ENCODE measurements at places on chromosomes 4 and X. TPM values are rescaled to one million over a fixed set of nuclear protein-coding genes. Genes with fewer than 3 reads are reported as not detected.

TMSB15A gene
- 0.73 TPM for total RNA-seq

KIT gene
- total RNA-seq = 1.2 TPM

ATP1B4 gene
- not detected for total RNA-seq

SORCS2 gene
- total RNA-seq = 0.33 TPM

MEPE gene
- not detected for total RNA-seq

STPG2 gene
- not detected for total RNA-seq

ALPK1 gene
- 17.5 TPM for total RNA-seq

RAI2 gene
- 2.0 TPM for total RNA-seq

DTHD1 gene
- not detected for total RNA-seq

AVPR2 gene
- not detected for total RNA-seq

NUDT11 gene
- total RNA-seq = 10.2 TPM

CRMP1 gene
- under 0.01 TPM for total RNA-seq

LRIT3 gene
- total RNA-seq = 0.03 TPM

TKTL2 gene
- not detected for total RNA-seq

GAGE12E gene
- total RNA-seq = not detected

DRD5 gene
- total RNA-seq = not detected

SMPX gene
- total RNA-seq = not detected

S100P gene
- total RNA-seq = not detected

APBB2 gene
- total RNA-seq = 47.6 TPM

HSFX4 gene
- total RNA-seq = not detected

FAM47A gene
- not detected for total RNA-seq

FMR1NB gene
- not detected for total RNA-seq

PNMA3 gene
- total RNA-seq = 0.13 TPM

KIF4A gene
- total RNA-seq = 2.2 TPM

MAGEA12 gene
- not detected for total RNA-seq

STS gene
- 10.7 TPM for total RNA-seq

TMEM47 gene
- total RNA-seq = 135 TPM

KCND1 gene
- 2.8 TPM for total RNA-seq

ASB12 gene
- not detected for total RNA-seq

AADAT gene
- 2.8 TPM for total RNA-seq

AR gene
- total RNA-seq = 7.3 TPM

ARHGAP24 gene
- 36.0 TPM for total RNA-seq

ARHGAP36 gene
- total RNA-seq = not detected

IL1RAPL2 gene
- total RNA-seq = not detected

MAGIX gene
- 4.2 TPM for total RNA-seq

PLXNB3 gene
- 15.2 TPM for total RNA-seq

RADX gene
- total RNA-seq = 1.4 TPM

HGFAC gene
- 0.13 TPM for total RNA-seq

KLHL4 gene
- total RNA-seq = 6.2 TPM

PPP4R3C gene
- not detected for total RNA-seq

P2RY8 gene
- total RNA-seq = not detected

ADRA2C gene
- 0.72 TPM for total RNA-seq

GPR34 gene
- total RNA-seq = 0.07 TPM

SPANXD gene
- total RNA-seq = not detected

MAGT1 gene
- total RNA-seq = 195 TPM

PDGFRA gene
- 298 TPM for total RNA-seq

CSAG3 gene
- total RNA-seq = not detected

Data from smooth muscle cell of the pulmonary artery (primary cell).